Stimulated activated CD4-positive, alpha-beta T cell treated with anti-CD3 and anti-CD28 coated beads, TNF-alpha, amount 100 ng/mL, for 1 hour (primary cell): ENCODE measurements at places on chromosomes 3 and 15.

DNA sequence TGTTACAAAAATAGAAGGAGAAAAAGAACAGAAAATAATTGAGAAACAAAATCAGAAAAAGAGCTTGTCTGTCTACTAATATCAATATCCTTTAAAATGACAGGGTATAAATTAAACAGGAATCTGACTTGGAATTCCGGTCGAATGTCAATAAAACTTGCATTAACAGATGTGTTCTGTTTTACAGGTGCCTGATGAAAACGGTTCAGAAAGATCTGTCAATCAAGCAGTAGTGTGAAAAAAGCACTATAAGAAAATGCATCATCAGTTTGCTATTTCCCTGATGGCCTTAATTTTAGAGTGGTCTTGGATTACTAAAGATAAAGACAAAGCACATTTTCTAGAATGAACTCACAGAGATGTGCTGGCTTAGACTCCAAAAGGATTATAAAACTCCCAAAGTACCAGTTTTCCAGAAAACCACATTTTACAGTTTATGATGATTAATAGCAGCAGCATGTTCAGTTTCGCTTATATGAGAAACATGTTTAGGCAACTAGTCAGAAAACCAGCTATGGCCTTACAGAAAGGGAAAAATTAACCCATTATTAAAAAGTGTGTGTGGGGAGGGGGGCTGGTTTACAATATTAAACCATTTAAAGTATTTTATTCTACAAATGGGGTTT, 8.2 kb upstream of the C3orf38 start:
- no peak for DNase-seq

- no peak for DNase-seq
Measured at GRCh38 chr3:48500656-48501055, 3.3 kb downstream of the SHISA5 start.

DNA sequence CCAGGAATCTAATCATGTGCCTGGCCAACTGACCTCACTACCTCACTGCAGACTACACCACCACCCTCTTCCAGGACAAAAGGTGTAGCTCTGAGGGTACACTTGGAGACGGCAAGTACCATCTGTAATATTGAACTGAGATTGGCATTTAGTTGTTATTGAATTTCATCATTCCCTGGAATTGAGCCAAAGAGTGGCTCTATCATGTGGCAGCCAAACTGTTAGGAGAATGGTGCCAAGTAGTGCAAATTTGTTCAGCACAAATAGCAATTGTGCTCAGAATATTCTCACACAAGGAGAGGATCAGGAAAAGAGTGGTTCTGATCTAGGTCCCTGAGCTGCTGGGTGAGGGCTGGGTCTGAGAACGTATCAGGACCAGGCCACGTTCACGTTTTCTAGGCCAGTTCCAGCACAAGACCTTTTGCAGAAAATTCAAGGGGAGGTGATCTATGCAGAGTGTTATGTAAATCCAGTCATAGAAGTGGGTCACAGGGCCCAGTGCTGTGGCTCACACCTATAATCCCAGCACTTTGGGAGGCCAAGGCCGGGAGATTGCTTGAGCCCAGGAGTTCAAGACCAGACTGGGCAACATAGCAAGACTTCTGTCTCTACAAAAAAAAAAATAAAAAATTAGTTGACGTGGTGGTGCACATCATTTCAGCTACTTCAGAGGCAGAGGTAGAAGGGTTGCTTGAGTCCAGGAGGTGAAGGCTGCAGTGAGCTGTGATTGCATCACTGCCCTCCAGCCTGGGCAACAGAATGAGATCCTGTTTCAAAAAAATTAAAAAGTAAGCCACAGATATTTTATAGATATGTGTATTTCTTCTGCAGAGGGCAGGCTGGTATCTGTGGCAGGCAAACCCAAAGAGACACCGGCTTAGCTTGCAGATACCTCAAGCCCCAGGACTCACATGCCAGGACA, 31.9 kb upstream of the CFAP161 start:
- DNase-seq = no peak

DNA sequence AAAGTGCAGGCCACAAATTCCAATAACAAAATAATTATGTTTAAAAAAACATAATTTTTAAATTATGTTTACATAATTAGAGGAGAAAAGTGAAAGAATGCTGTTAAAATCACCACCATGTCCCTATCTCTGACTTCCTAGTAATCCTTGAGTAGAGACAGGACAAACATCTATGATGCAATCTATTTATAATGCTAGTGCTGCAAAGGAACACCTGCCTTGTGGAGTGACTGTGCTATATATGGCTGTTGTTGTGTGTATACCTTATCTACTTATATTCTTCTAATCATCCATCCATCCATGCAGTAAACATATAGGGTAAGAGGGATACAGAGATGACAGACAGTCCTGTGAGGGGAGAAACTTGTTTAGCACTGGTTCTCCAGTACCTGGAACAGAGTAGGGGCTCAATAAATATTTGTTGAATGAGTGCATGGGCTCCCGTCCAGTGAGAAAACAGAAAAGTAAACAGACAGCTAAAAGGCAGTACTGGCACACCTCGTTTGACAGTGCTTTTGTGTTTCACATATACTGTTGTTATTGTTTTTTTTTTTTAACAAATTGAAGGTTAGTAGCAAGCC, 229.3 kb upstream of the UBE2E1 start:
- DNase-seq = no peak

GRCh38 chr3:50605901-50606326, 5.7 kb downstream of the CISH start:
- DNase-seq = no peak

- no peak for DNase-seq
Measured at GRCh38 chr3:149180057-149180573, 41.5 kb downstream of the CP start.

DNA sequence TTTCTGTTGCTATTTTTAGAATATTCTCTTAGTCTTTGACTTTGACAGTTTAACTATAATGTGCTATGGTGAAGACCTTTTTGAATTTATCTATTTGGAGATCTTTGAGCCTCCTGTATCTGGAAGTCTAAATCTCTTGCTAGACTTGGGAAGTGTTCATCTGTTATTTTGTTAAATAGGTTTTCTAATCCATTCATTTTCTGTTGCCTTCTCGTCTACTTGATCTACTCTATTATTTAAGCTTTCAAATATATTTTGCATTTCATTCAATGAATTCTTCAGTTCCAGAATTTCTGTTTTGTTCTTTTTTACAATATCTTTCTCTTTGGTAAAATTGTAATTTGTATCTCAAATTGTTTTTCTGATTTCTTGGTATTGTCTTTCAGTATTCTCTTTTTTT, 47.8 kb downstream of the LEKR1 start:
- DNase-seq = no peak

GRCh38 chr3:42894698-42895579, 11.0 kb upstream of the ZNF662 start:
- no peak for DNase-seq

GRCh38 chr3:133464573-133464972, 64.7 kb downstream of the BFSP2 start:
- no peak for DNase-seq

- no peak for DNase-seq
Measured at GRCh38 chr15:78205856-78206255, 28.5 kb downstream of the ACSBG1 start.

- DNase-seq = no peak
Measured at GRCh38 chr3:139455855-139456254, 20.5 kb downstream of the RBP2 start.

- DNase-seq = no peak
Measured at GRCh38 chr3:48962939-48963338, 27.1 kb upstream of the P4HTM start.

GRCh38 chr3:106184540-106185457, 316.0 kb upstream of the CBLB start:
- DNase-seq = no peak

DNA sequence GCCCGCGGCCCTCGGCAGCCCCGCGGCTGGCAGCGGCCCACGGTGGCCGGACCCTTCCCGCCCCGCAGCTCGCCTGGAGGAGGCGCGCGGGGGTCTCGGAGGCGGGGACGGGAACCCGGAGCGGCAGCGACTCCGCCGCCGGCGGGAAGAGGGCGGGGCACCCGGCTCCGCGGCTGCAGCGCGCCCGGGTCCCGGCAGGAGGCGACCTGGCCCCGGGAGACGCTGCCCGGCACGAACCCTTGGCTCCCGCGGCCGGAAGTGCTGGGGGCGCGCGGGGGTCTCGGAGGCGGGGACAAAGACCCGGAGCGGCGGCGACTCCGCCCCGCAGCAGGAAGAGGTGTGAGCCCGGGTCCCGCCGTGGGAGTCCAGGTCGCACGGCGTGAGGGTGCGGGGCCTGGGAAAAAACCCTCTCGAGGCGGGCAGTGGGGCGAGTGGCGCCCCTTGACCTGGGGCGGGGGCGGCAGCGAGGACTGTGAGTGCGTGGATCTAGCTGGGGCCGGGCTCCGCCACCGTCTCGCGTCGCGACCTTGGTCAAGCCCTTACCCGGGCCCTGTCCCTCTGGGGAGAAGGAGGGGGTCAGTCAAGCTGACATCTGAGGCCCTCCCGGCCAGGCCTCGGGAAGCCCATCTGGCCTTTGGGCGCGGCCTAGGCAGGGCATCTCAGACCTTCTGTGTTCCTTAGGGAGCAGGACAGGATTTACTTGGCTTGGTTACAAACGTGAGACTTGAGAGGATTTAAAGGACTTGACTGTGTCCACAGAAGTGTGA, at the start of gene CIB2:
CIB2 (minus strand) TSS at position 151 of the 767 bp plus-strand sequence. CDS start 230 bp downstream, outside the sequence.
- peak; percentile 38 for DNase-seq

DNA sequence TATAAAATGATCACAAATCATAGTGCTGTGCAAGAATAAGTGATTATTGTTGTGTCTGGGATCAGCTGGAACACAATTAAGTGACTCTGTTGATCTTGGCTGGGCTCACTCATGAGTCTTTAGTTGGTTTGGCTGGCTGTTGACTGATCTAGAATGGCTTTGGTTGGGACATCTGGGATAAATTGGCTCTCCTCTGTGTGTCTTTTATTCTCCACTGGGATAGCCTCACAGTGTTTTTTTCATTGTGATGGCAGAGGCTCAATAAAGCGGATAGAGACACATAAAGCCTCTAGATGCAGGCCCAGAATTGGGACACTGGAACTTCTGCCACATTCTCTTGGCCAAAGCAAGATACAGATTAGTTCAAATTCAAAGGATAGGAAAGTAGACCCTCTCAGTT, 735.6 kb downstream of the PDCD6IP start:
- no peak for DNase-seq

DNA sequence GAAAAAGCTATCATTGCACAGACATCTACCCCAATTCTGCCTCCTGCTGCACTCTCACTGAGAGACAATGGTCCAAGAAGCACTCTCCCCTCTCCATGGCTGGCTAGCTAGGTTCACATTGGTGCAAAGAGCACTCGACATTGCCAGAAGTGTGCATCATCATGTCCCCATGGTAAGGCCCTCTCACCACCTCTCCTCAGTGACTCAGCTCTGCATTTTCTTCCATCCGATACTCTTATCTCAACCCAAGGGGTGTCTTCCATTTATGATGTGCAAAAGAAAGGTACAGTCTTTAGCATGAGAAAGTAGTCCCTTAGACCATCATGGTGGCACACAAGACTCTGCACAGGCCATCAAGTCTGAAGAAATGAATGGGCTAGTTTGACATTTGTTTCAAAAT, 14.0 kb downstream of the RPSA start:
- DNase-seq = no peak

GRCh38 chr3:194773216-194773615, 87.5 kb downstream of the FAM43A start:
- DNase-seq = no peak

- no peak for DNase-seq
Measured at GRCh38 chr3:161694682-161695564, 198.3 kb downstream of the OTOL1 start.

DNA sequence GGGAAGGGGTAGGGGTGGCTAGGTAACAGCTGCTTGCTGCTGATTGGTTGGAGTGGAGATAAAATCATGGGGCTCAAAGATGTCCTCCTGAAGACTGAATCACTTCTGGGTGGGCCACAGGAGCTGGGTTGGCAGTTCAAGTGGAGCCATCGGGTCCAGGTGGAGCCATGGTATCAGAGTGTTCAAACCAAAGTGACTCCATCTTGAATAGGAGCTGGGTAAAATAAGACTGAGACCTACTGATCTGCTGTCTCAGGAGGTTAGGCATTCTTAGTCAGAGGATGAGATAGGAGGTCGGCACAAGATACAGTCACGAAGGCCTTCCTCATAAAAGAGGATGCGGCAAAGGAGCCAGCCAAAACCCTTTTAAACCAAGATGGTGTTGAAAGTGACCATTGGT, 96.5 kb downstream of the RTP4 start:
- no peak for DNase-seq

GRCh38 chr3:189239616-189240015, 67.8 kb downstream of the TPRG1 start:
- DNase-seq = no peak

DNA sequence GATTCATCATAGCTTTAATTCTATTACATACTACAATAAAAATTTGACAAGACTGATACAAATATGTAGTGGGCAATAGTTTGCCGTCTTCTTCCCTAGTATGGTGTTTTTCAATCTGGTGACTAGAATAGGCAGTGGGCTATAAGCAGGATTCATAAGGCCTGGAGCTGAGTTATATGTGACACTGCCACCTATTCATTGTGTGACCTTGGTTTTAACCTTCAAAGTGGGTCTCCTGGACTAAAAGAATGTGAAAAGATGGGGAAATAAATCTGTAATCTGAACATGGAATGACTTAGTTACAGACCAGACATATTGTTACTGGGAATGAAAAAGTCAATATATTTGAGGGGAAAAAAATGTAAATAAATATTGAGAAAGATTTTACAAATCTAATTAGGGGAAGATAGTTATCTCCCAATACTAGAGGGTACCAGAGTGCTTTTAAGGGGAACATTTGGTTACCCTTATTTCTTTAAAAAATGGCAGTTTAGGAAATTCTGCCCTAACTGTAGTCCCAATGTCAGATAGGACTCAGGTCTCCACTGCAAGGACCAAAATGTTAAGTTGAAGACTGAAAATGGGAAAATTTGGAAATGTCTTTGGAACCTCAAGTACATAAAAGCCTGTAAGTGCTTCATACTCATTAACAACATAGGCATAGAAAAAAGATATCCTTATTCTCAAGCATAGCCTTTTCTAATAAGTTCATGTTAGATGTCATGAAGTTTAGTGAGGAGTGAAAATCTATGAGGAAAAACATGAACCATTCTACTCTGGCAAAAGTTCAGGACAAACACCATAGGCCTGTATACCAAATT, 10.7 kb upstream of the SETD5 start:
- DNase-seq = no peak
